ENCODE measurements at places on chromosomes 7 and 10.

GRCh38 chr7:95594185-95594584 is 2.1 kb downstream of the PDK4 start:
- no peak for DNase-seq

DNA sequence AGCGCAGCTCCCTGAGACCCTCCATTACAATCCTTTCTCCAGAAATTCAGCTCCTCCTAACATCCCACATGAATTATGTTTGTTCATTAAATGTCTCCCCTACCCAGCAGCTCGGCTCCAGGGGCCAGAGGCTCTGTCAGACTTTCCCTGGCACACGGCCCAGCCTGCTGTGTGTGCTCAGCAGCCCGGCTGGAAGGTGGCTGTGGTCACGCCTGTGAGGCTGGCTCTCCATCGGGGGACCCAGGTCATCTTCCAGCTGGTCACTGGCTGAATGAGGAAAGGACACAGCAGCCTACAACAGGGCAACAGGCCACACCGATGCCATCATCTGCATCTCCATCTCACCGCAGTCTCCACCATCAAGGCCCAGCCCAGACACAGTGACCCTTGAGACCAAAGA is 219.8 kb downstream of the MAD1L1 start:
- no peak for DNase-seq

GRCh38 chr10:4434105-4434504 is 391.9 kb upstream of the AKR1E2 start:
- DNase-seq = no peak

GRCh38 chr7:83708531-83708930 is 59.6 kb upstream of the SEMA3E start:
- DNase-seq = no peak

DNA sequence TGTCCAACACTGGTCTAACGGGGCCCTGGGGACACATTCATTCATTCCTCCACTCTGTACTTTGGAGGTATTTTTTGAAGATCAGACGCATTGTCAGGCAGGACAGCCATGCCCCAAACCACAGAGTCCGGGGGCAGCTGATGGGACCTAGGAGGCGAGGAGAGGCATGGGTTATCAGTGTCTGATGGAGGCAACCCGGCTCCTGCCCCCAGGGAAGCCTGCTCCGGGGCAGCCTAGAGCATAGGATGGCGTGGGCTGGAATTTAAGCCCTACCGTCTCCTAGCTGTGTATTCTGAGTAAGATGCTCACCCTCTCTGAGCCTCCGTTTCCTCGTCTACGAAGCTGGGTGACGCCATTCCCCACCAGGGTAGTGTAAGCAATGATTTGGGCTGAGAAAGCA is 55.4 kb upstream of the ELN start:
- DNase-seq = no peak

DNA sequence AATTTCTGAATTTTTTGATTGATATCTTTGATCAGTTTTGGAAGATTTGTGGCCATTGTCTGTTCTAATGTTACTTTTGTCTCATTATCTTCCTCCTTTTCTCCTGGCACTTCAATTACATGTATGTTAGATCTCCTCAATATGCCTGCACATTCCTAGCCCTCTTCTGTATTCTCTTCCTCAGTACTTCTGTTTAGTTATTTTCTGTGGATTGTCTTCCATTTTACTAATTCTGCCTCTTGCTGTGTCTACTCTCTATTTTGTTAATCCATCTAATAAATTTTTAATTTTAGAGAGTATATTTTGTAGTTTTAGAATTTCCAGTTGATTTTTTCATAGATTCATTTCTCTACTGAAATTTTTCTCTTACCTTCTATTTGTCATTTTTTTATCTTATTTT is 137.1 kb downstream of the INSYN2A start:
- no peak for DNase-seq

DNA sequence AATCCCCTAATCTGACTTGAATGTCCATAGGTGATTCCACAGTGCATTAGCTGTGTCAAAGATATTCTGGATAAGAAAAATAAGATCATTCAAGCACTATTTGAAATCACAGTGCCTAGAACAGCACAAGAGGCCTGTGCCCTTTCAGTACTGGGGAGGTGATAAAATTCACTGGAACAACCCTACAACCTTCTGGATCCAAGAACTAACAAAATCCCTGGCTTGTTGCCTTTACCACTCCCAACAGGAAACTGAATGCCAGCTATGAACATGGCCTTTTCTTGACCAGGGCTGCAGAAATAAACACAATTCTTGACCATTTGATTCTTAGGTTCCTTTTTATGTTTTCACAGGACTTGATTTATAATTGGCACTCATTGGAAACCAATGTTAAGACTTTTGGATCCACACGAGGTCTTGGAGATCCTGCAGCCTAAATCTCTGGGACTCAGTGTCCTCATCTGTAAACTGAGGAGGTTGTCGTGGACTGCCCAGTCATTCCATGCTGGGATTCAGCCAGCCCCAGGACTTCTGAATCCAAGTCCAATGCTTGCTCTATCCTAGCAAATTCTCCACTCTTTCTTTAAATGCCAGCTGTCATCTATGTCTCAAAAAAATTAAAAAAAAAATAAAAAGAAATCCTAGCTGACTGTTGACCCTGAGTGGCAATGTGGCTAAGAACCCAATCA is 624.7 kb downstream of the KCNMA1 start:
- DNase-seq = no peak

- no peak for DNase-seq
Observed at GRCh38 chr7:121054925-121055324, 66.4 kb downstream of the CPED1 start.

- no peak for DNase-seq
Observed at GRCh38 chr7:131648491-131648890, 92.1 kb upstream of the PODXL start.

DNA sequence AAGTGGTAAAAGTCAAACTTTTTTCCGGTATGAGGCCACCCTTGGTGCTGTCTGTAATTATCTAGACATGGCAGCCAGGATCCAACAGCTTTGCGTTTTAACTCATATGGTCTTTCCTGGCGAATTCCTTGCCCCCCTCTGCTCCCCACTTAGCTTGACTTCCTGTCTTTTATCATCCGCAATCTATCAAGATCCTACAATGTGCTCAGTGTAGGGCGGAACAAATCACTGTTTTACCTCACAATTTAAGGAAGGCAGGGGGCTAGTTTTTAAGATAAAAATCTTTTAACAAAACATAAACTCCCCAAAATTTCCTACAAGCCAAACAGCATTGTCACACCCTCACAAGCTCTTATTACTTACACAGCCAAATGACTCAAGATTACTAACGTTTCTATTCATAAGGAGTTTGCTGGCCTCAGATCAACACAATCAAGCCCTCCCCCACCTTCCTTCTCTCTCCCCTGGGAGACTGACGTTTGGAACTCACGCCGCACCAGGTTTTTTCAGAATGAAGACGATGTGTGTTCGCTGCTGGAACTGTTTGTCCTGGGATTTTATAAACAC is 1.3 kb upstream of the CDK14 start:
- DNase-seq = peak; percentile 41

DNA sequence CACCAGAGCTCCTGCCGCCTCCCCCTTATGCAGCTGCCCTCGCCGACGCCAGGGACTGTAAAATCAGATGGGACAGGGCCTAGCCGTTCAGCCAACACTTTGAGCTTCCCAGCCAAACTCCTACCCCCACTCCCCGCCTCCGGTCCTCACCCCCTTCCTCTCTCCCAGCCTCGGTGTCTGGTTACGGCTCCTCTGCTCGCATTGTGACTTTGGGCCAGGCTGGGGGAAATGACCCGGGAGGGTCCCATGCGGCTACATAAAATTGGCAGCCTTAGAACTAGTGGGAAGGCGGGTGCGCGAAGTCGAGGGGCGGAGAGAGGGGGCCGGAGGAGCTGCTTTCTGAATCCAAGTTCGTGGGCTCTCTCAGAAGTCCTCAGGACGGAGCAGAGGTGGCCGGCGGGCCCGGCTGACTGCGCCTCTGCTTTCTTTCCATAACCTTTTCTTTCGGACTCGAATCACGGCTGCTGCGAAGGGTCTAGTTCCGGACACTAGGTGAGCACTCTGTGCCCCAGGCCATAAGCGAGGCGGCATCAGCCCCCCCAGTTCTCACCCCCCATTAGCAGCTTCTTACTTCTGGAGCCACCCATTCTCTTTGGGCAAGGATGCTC is at the start of gene KAZALD1:
Gene KAZALD1, plus strand, starts transcription at position 366 of the 608 bp plus-strand sequence. CDS start 604 bp downstream, outside the sequence.
- DNase-seq = no peak

GRCh38 chr10:61901829-61902444 is 438 bp downstream of the ARID5B start:
- DNase-seq = no peak

DNA sequence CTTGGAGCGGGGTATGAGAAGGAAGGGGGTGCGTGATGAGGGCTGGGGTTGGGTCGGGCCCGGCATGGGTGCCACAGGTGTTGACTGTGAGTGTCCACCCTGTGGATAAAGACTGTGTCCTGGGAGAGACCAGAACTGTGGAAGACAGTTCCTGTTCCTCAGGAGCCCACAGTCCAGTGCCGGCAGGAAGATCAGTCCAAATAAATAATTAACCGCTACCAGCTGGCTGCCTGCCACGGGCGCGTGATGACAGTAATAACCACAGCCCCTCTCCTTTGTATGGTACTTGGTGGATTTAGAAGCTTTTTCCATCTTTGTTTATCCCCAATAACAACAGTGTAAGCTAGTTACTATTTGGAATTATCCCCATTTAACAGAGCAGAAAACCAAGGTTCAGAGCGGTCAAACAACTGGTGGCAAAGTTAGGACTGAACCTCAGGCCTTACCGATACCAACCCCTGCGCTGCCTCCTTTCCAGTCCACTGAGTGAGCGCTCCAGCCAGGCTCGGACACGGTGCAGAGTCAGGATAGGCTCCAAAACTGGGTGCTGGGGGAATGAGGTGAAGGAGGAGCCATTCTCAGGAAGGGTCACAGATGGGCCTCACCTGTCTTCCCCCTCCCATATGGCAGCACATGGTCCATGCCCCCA is 5.1 kb downstream of the ZMIZ1 start:
- DNase-seq = no peak

- no peak for DNase-seq
Observed at GRCh38 chr7:133829336-133829897, 297.7 kb upstream of the LRGUK start.

DNA sequence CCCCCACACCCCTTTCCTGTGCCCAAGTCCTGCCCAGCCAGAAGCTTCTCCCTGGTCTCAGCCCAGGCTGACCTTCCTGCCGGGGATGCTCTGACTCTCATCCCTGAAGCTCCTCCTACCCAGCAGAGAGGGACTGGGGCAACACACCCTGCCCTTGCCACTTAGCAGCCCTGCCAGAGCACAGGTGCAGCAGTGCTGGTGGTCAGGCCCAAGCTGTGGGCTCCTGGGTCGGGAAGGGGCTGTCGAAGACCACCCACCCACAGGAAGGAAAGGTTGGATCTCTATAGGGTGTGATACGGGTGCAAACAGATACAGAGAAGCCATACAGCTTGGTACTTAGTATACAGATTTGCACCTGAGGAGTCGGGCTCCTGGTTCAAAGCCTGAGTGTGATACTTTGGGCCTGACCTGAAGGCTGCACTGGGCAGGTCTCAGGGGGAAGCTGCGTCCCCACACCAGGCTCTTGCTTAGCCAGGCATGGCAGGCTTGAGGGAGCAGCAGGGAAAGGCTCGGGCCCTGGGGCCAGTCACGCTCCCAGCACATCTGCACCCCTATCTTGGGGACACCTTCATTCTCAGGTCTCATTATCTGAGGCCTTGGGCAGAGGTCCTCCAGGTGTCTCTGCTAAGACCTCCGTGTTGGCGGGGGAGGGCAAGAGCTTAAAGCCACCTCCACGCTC is 47.3 kb downstream of the TCERG1L start:
- no peak for DNase-seq

GRCh38 chr7:77995717-77996116 is 197.1 kb downstream of the PHTF2 start:
- DNase-seq = no peak

DNA sequence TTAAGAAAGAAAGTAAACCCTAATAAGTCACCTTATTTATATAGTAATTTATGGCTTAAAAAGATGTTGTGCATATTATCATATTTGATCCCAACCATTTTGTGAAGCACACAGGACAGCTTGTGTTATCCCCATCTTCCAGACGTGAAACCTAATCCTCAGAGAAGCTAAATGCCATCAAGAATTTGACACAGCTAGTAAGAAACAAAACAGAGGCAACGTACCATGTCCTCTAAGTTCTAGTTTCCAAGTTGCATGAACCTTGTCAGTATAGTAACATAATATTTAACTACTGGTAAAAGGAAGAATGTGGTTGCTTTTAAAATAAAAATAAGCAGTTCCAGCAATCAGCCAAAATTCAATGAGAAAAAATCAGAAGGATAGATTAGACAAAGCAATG is 41.5 kb downstream of the PTN start:
- DNase-seq = no peak

DNA sequence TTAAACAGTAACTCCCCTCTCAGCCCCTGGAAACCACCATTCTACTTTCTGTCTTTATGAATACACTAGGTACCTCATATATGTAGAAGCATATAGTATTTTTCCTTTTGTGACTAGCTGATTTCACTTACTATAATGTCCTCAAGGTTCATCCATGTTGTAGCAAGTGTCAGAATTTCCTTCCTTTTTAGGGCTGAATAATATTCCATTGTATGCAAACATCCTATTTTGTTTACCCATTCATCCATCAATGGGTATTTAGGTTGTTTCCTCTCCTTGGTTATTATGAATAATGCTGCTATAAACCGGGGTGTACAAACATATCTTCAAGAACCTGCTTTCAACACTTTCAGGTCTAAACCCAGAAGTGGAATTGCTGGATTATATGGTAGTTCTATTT is 125.3 kb downstream of the SGMS1 start:
- no peak for DNase-seq

GRCh38 chr10:73819081-73819480 is 7.7 kb upstream of the NDST2 start:
- DNase-seq = no peak

- DNase-seq = no peak
Observed at GRCh38 chr7:101625031-101625791, 3.9 kb downstream of the MYL10 start.

DNA sequence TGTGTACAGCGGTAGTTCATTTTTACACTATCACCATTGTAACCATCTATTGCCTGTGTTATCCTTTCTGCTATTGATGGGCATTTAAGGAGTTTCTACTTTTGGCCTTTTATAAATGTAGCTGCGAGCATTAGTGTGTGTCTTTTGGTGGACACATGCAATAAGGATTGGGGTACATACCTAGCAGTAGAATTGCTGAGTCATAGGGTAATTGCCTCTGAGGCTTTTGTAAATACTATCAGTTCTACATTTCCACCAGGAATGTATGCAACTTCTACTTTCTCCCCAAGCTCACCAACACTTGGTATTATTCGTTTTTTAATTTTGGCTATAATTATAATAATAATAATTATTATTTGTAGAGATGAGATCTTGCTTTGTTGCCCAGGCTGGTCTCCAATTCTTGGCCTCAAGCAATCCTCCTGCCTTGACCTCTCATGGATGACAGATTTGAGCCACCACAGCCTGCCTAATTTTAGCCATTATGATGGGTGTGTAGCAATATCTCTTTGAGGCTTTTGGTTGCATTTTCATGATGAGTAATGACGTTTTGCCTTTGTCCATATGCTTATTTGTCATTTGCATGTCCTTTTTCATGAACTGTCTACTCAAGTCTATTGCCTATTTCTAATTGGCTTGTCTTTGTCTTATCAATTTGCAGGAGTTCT is 277.0 kb downstream of the ACTR3B start:
- no peak for DNase-seq

- no peak for DNase-seq
Observed at GRCh38 chr7:44158096-44158872, 17.2 kb upstream of the MYL7 start.

Data from frontal cortex (tissue), 4 donors.